ENCODE measurements at places on chromosomes 2 and 18.

- no peak for DNase-seq
Measured at GRCh38 chr2:207165121-207166038, at the start of gene KLF7. KLF7 (minus strand) TSS chr2:207165948; CDS start chr2:207165568, 380 bp downstream.

- no peak for DNase-seq
Measured at GRCh38 chr2:84793641-84794040, 87.2 kb downstream of the TRABD2A start.

- DNase-seq, result no peak
Measured at GRCh38 chr2:43280994-43281393, 54.6 kb upstream of the ZFP36L2 start.

- DNase-seq, result no peak
Measured at GRCh38 chr2:172829229-172829628, 93.6 kb downstream of the RAPGEF4 start.

DNA sequence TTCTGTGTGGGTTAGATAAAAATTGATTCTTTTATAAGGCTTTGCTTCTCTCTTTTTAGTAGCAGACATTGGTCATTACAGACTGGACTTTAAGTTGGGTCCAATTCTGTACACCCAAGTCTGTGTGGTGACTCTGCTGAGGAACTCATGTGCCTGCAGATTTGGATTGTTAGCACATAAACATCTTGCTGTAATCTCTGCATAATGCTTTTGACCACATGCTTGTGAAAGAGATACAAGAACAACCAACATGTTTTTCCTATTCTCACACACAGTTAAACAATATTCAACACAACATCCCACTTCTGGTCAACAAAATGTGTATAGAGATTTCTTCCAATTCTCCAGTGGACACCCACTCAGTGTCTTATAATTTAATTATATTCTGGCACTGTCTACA is 270.1 kb downstream of the RDH14 start:
- DNase-seq, result no peak

DNA sequence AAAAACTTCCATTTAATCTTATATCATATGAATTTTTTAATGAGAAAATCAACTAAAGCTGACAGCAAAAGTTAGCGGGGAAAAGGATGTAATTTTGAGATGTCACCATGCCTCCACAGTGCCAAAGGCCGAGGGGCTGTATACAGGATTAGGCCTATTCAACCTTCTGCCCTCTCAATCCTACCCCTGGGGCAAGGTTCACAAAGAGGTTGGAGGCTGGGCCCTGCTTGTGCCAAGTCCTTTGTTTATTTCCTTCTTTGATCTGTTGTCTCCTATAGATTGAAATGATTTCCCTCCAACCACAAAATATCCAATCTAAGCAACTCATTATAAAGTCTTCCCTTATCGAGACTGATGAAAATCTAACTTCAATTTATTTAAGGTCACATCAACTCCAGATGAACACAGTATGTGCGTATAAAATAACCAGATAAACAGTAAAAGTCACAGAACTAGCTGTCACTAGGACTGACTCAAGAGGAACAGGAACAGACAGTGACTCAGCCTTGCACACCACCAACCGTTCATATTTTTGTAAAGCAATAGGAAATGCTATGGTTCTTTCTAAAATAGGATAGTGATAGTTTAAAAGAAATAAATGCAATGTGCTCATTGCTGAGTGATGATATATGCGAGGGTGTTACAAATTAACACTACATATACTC is 95.8 kb downstream of the SLC25A12 start:
- DNase-seq, result no peak
